NCI-H1930 (cell line): ENCODE measurements at places on chromosomes 12 and 14.

- no peak for DNase-seq
Measured at GRCh38 chr12:133130808-133131128, 341 bp downstream of the ZNF10 start.

DNA sequence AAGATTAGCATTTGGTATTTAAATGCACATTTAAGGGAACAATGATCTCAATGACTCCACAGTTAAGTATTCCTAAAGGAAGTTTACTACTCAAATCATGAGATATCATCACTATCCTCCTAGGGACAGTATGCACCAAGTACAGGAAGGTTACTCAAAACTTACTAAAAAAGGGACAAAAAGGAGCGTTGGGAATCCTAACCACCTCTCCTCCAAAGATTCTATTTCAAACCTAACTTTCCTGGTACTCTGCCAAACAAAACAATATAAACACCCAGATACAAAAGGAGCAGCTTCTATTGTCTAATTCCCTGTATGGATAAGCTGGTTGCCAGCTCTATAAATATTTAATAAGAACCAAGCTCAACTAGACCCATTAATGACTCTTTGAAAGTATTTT, 377.7 kb downstream of the NUAK1 start:
- DNase-seq = no peak

GRCh38 chr14:94349276-94349675, 26.1 kb upstream of the SERPINA6 start:
- no peak for DNase-seq

DNA sequence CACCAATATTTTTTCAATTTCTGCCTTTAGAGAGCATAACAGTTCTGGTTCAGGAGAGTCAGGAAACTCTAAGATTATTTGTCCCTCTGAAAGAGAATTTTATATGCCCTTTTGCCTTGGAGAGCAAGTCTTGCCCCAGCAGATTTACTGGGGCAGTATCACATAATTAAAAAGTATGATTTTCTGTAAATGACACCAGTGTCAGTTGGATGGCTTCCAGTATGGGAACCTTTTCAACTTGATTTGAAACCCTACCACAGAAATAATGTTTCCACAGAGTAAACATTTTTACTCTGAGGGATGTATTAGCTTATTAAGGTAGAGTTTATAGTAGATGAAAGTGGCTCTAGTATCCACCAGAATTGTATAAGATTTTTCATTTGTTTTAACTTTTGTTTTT, 15.4 kb downstream of the NOPCHAP1 start:
- DNase-seq = no peak

DNA sequence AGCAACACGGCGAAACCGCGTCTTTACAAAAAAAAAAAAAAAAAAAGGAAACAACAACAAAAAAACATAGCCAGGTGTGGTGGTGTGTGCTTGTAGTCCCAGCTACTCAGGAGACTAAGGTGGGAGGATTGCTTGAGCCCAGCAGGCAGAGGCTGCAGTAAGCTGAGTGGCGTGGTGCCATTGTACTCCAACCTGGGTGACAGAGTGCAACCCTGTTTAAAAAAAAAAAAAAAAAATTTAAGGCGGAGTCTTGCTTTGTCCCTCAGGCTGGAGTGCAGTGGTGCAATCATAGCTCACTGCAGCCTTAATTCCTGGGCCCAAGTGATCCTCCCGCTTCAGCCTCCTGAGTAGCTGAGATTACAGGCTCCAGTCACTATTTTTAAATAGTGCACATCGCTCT, 18.2 kb upstream of the FIGNL2 start:
- no peak for DNase-seq

GRCh38 chr12:7948589-7949260, 12.7 kb upstream of the SLC2A3 start:
- no peak for DNase-seq

DNA sequence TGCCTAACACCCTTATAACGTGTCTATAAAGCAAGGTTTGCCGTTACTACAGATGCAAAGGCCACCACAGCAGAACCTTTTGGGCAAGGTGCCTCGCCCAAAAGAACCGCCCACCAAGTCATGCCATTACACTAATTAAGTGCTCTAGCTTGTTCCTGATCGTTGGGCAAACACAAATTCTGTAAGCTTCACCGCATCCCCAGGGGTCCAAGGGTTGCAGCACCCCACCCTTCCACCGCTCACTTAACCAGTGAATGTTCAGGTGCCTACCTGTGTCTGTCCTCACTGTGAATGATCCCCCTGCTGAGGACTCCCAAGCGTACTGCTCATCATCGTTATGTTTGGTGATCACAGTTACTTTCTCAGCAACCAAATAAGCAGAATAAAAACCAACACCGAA, 1.4 kb downstream of the HSP90AA1 start:
- no peak for DNase-seq

DNA sequence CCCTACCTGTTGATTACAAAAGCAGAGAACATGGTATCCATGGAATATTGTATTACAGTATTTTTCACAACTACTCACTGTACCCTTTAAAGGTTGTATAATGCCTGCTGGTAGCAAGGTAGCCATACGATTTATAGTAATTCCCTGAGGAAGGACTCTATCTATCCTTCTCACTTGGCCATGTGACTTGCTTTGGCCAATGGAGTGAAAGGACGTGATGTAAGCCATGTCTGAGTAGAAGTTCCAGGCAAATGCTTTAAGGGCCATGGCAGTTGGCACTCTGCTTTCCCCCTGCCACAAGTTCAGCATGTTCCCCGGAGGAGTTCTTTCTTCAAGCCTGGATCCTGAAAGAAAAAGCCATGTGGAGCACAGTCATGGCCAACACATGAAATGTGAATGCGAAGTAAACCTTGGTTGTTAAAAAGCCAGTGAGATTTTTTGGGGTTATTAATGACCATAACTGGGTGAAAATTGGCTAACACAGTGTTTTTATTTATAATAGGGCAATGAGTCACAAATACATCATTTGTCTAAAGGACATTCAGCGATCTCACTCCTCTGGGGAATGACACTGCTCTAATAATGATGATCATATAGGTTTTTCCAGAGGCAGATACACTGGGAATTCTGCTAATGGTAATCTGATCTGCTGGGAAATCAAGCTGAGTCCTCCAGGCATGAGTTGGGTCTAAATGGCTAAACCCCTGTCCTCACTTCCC, 67.4 kb upstream of the SLC38A2 start:
- no peak for DNase-seq

DNA sequence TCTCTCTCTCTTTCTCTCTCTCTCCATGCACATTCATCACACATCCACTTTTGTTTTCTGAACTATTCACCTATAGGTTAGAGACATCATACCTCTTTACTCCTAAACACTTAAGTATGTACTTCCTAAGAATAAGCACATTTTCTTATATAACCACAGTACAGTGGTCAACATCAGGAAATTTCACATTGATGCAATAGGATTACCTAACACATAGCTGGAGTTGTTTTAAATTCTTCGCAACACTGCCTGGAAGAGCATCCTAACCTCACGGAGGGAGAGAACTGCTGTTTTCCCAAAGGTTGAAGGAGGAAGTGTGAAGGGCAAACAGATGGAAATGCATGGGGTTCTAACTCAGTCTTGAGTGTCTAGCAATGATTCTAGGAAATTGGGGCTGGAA, 159.2 kb downstream of the SYT1 start:
- no peak for DNase-seq

- no peak for DNase-seq
Measured at GRCh38 chr12:15767301-15767700, 21.9 kb downstream of the EPS8 start.

- DNase-seq = no peak
Measured at GRCh38 chr12:102638777-102639176, 158.4 kb upstream of the IGF1 start.

DNA sequence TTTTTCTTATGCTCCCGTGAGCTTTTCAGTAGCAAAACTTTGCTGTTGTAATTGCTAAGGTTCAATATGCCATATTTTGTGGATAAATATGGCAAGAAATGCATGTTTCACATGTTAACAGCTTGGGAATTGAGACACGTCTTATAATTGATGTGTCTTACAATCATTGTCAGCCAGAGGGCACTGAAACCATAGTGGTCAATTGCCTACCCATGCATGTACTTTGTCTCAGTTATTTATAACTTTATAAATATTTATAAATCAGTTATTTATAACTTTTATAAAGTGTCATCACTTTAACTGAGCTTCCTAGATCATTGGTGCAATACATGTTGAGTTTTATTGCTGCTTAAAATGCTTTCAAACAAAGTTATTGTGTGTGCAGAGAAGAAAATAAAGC, 82.0 kb downstream of the CATSPERB start:
- DNase-seq = no peak

- DNase-seq = no peak
Measured at GRCh38 chr12:123062681-123063486, 82.4 kb downstream of the ARL6IP4 start.

DNA sequence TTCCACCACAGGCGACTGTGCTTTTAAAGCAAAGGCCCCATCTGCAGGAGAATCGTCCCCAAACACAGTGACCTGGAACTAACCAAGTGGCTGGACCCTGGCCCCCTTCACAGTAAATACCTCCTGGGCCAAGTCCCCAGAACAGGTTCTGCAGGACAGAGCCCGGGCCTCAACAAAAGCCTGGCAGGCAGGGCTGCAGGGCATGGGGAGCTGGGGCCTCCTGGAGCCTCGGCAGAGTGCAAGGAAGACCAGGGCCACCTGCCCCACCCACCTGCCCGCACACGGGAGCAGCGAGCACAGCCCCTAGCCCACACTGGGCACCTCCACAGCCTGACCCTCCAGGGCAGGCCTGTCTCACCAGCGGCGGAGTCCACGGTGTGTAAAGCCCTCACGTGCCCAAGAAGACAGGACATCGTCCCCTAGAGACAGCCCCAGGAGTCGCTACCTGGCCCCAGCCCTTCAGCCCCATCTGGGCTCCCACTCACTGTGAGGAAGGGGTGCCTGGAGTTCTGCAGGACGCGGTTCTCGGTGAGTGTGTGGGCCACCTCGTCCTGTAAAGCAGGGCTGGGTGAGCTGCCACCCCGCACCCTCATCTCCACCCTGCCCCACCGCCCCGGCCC, 21.0 kb downstream of the AKT1 start:
- no peak for DNase-seq

DNA sequence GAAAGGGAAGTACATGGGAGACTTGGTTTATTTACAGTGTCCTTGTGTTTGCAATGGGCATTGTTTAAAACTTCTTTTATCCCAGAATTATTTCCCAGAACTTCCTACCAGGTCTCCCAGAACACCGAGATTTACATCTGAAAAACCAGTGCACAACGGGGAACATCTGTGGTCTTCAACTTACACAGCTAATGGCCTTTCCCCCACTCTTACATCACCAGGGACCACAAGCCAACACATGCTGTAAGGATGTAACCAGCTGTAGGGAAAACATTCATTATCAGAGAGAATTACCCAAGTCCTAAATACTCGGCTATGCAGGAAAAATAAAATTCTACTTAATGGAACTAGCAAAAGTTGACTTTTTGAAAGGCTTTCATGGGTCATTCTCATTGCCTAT, 267.6 kb downstream of the DUSP6 start:
- no peak for DNase-seq

GRCh38 chr12:117792877-117793424, 175.8 kb downstream of the KSR2 start:
- DNase-seq = no peak

DNA sequence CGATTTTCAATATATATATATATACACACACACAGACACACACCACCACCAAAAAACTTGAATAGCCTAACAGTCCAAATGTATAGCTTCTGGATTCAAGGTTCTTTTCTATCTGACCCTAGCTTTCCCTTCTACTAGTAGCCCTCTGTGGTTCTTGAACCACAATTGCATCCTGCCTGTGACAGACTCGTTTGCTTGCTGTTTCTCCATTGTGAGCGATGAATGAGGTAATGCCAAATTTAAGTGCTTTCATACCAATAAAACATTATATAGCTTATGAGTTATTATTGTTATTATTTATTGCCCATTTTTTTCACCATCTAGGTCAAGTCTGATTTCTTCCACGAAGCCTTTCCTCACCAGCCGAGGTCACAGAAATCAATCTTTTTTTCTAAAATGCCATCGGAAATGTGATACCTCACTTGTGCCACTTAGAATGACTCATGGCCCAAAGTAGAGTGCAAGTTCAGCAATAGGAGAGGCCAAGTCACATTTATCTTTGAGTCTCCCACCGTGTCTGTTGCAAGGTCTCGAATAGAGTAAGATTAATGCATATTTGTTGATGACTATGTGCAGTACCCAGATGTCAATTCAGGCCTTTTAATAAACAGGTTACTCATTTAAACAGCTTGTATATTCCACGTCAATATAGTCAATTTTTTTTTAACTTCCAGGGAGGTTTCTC, 1015.8 kb upstream of the SEL1L start:
- DNase-seq = no peak

GRCh38 chr14:22886500-22887259, 3.7 kb downstream of the REM2 start:
- DNase-seq = peak; percentile 56

GRCh38 chr14:24840204-24840893, 206.4 kb upstream of the GZMB start:
- DNase-seq = no peak

GRCh38 chr12:47141459-47141858, 61.7 kb upstream of the AMIGO2 start:
- DNase-seq = no peak

DNA sequence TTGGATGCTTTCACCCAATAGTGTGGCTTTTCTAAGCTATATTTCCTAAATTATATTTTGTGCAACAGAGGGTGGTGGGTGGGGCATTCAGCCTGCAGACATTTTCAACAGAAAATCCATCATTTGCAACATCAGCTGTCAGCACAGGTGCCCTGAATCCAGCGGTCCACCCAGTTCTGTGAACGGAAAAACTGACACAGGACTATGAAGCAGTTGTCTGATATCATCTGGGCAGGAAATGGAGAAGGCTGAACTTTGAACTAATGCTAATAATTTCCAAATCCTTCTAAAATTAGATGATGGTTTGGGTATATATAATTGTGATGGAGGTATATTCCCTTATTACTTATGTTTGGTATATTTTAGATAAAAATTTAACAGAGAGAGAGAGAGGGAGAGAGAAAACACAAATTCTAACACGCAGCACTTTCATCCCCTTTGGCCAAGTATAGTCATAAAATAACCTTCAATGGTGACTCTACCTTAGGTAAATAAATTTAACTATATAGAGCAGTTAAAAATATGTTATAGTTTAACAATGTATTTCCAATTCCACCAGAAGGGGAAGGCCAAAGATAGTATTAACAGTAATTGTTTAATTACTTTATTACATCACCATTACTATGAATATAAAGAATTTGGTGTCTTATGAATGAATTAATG, 58.3 kb upstream of the PTPRB start:
- no peak for DNase-seq

DNA sequence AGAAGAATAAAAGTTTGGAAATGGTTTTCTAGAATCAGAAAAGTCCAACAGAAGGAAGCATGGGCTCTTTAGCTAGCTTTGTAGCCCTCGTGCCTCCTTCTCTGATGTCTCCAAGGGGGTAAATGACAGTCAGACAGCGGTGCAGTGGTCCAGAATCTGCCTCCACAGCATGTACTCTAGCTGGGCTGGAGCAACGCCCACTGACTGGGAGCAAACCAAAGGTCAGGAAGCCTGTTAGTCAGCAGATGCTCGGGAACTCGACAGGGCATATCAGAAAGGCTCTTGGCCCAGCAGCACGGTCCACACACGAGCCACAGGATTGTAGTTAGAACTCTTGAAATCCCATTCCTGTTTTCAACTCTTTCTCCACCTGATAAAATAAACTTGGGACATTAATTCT, 164.3 kb downstream of the GRIN2B start:
- no peak for DNase-seq

- DNase-seq = no peak
Measured at GRCh38 chr12:14989790-14990189, 16.9 kb downstream of the PDE6H start.

- no peak for DNase-seq
Measured at GRCh38 chr12:29744365-29744764, 39.4 kb downstream of the TMTC1 start.

GRCh38 chr12:106871477-106871876, 84.2 kb upstream of the TMEM263 start:
- no peak for DNase-seq
